HS-5 (cell line): ENCODE measurements at places on chromosomes 1 and 21.

GRCh38 chr1:87473203-87473661 is 144.6 kb downstream of the LMO4 start:
- no peak for DNase-seq

GRCh38 chr1:2468041-2468472 is 8.0 kb upstream of the PLCH2 start:
- DNase-seq: no peak

- DNase-seq: no peak
These were observed 5.4 kb downstream of the PAX7 start for GRCh38 chr1:18635891-18636595.

- DNase-seq: no peak
These were observed 52.5 kb downstream of the DMAP1 start for GRCh38 chr1:44265656-44266358.

- peak; percentile 31 for DNase-seq
These were observed 29.7 kb downstream of the ACP6 start for GRCh38 chr1:147640553-147641165.

- no peak for DNase-seq
These were observed 72.2 kb downstream of the TDRD5 start for GRCh38 chr1:179663810-179664209.

GRCh38 chr1:116508984-116509980 is 61.5 kb downstream of the CD58 start:
- DNase-seq: peak; percentile 77

GRCh38 chr1:233640179-233640578 is 26.3 kb downstream of the KCNK1 start:
- no peak for DNase-seq

DNA sequence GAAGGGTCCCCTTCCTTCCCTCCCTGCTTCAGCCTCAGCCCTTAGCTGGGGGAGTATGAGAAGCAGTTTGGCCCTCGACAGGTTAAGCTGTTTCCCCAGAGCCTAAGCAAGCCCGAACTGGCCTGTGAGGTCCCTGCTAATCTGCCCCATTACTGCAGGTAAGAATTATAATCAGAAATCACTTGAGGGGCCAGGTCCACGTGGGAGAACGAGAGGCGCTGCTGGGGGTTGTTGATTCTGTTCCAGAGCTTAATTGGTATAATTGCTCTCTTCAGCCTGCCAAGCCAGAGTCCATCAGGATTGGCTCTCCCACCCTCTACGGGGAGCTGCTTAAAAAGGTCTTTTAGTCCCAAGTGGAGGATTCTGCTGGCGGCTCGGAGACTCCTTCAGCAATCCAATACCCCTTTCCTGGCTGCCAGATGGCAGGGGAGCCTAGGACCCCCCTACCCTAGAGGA is 70.8 kb downstream of the UBE2T start:
- no peak for DNase-seq

DNA sequence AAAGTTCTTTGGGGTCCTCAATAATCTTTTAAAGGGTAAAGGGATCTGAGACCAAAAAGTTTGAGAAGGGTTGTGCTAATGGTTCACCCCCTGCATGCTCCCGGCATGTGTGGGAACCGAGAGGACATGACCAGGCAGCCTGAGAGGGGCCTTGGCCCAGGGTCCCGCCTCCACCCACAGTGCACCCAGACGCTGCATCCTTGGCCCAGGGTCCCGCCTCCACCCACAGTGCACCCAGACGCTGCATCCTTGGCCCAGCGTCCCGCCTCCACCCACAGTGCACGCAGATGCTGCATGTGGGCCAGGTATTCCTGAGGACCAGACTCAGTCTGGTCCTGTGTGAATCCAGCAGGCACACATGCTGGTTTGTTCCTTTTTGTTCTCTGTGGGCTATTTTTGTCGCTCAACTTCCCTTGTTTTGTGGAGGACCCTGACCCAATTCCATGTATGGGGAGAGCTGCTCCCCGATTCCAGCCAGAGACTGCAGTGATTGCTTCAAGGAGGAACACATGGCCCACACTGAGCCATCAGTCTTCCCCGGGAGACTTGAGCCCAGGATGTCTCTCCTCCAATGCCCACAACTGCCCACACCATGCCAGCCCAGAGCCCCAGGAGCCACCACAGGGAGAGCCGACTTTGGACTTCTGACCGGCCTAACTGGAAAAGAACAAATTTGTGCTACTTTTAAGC is 3.5 kb downstream of the NPHP4 start:
- DNase-seq: no peak

DNA sequence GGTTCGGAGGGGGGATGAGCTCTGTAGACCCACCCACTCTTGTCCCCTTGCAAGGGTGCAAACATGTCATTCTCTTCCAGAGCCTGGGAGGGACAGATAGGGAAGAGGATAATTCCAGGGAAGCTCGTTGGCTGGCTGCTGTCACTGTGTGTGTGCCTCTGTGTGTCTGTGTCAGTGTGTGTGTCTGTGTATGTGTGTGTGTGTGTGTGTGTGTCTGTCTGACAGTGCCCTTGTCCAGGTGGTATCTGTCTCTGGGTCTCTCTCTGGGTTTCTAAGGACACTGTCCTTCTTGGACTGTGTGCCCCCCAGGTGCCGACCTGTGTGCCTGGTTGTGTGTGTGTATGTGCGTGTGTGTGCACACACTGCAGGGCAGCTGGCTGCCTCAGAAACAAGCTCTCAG is 90.5 kb downstream of the ACTL8 start:
- no peak for DNase-seq

GRCh38 chr1:96522927-96523326 is 198.7 kb upstream of the PTBP2 start:
- DNase-seq: no peak

DNA sequence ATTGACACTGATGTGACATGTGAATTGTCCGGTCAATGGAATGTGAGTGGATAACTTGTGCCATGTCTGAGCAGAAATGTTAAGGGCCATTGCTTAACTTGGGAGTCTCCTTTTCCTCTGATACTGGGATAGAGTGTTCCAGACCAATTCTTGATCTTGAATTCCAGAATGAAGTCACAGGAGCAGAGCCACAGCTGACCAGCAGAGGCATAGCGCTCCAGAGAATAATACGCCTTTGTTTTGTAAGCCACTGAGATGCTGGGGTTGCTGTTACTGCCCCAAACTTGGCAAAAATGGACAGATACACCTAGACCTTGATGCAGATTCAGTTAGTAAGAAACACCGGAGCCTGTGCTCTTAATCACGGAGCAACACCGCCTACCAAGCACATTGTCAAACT is 6.3 kb downstream of the KCNJ6 start:
- no peak for DNase-seq

DNA sequence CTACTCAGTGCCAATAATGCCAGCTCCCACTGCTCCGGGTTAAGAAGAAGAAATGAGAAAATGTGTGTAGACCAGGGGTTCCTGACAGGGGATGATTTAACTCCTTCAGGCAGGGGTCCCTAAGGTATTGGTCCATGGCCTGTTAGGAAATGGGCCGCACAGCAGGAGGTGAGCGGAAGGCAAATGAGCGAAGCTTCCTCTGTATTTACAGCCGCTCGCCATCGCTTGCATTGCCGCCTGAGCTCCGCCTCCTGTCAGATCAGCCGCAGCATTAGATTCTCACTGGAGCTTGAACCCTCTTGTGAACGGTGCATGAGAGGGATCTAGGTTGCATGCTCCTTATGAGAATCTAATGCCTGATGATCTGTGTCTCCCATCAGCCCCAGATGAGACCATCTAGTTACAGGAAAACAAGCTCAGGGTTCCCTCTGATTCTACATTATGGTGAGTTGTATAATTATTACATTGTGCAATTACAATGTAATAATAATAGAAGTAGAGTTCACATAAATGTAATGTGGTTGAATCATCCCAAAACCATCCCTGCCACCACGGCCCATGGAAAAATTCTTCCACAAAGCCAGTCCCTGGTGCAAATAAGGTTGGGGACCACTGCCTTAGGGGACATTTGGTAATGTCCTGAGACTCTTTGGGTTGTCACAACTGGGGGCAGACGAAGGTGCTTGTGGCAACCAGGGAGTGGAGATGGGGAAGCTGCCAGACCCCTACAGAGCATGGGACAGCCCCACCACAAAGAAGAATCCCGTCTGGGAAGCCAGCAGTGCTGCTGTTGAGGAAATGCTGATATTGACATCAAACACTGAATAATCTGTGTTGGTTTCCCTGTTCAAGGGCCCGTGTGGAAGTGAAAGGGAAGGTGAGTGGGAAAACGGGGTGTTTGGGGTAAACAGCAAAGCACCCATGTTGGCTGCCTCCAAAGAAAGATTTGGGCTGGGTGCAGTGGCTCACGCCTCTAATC is 60.8 kb downstream of the DHRS3 start:
- DNase-seq: no peak

GRCh38 chr1:67441183-67441582 is 11.0 kb upstream of the SERBP1 start:
- DNase-seq: no peak

DNA sequence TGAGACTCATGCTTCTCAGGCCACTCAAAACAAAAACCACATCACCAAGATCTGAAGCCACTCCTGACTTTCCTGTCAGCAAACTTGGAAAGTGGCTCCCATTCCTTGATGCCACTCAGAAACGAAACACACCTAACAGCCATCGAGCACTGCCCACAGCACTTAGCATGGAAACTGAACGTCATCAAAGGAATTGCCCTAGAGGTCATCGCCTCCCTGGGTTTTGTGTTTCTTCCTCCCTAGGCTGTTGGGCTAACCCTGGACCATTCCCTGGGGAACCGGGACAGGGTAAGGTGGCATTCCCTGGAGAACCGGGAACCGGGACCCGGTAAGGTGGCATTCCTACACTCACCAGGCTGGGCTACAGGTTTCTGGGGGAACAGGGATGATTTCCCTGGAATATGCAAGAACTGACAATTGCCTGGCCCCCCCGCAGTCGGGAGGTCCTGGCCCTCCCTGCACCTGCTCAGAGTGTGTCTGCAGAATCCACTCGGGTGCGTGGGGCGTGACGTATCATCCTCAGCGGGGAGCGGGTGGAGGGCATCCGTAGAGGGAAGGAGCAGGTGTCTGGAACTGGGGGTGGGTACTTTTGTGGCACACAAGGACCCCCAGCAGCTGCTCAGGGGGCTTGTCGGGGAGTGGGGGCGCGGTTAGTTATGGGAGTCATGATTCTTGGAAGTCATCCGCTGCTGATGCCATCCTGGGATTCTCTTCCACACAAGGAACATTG is 30.3 kb downstream of the SLC45A1 start:
- no peak for DNase-seq

- DNase-seq: no peak
These were observed 255.3 kb downstream of the FOXD2 start for GRCh38 chr1:47693115-47693514.

DNA sequence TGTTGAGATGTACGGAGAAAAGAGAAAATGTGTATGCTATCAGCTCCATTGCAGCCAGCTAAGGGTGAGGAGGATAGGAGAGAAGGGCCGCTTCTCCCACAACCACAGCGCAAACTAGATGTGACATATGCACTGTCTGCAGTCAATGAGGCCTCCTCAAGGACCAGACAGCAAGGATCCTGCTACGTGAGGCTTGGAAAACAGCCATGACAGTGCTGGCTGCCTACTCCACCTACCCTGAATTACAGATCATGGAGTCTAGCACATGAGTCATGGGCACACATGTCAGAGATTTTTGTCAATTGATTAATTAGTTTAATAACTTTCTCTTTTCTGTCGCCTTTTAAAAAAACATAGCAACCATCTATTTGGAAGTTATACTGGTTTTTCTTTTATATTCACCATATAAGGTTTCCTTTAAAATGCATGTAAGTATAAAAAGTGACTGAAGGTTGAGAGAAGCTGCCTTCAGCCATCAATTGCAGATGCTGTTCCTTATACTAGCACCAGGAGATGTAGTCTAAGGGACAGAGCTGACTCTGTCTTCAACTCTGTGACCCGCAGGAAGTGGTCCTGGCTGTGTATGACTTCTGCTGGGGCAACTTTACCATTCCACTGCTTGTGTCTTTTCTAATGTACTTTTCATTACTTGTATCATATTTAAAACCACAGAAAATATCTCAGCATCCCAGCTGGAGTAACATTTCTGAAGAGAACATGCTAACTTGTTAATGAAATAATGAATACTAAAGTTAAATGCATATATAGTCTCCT is 3.1 kb downstream of the VPS26C start:
- DNase-seq: no peak

DNA sequence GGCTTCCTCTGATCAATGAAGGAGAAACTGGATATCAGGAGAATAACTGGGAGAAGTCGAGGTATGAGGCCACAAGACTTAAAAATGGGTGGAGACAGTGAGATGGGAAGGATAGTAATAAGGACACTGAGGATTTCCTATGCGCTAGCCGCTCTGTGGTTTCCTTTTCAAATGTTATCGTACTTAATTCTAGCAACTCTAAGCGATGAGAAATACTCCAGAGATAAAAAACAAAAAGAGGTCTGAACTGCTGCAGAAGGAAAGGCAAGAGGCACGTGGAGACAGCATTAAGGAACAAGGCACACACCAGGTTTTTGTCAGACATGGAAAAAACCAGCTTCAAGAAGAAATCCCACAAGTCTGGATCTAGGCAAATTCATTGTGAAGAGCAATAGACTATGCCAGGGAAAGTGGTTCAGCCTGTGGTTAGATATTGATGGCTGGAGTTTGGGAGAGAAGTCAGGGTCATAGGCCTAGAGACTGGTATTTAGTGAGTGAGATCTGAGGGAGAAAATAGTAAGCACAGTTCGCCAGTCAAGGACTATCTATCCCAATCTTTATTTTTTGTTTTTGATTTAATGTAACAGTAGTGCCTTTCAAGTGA is 5.3 kb downstream of the CLCA2 start:
- DNase-seq: no peak

DNA sequence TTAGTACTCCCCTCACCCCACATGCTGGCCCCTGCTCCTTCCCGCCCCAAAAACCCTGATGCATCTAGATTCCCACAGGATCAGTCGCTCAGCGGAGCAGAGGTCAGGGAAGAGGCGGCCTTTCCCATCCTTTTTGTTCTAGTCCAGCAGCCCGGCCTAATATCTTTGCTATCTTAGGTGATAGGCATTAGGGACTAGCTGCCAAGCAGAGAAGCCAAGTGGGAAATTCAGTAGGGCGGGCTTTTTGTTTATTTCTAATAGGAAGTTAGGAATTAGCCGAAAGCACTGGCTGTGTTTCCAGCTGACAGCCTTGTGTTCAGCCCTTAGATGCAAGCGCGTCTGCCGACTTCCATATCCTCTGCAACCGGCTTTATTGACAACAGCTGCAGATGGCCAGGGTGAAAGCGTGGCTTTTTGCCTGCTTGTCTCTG is 59.0 kb upstream of the BCAR3 start:
- no peak for DNase-seq

- no peak for DNase-seq
These were observed 18.7 kb upstream of the FMO2 start for GRCh38 chr1:171166361-171166760.

GRCh38 chr1:225655509-225656258 is 2.8 kb upstream of the ENAH start:
- DNase-seq: peak; percentile 93

DNA sequence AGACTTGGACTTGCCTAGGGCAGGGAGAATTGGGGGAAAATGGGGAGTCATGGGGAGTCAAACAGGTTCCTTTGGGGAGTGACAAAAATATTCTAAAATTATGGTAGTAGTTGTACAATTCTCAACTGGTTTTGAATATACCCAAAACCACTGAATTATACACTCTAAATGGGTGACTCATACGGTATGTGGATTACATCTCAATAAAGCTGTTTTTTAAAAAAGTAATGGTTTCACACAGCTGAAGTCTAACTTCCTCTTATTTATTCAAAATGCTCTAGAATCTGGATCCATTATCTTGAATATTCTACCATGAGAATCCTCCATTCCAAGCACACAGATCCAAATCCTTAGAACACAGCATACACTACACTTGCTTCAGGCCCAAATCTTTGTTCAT is 11.1 kb downstream of the EIF4G3 start:
- DNase-seq: no peak

GRCh38 chr1:3001471-3002348 is 19.6 kb upstream of the ACTRT2 start:
- DNase-seq: no peak
